T-helper 1 cell (primary cell): ENCODE measurements at places on chromosomes 6 and 20.

- no peak for DNase-seq
Observed at GRCh38 chr6:120816794-120817193, 517.5 kb downstream of the TBC1D32 start.

DNA sequence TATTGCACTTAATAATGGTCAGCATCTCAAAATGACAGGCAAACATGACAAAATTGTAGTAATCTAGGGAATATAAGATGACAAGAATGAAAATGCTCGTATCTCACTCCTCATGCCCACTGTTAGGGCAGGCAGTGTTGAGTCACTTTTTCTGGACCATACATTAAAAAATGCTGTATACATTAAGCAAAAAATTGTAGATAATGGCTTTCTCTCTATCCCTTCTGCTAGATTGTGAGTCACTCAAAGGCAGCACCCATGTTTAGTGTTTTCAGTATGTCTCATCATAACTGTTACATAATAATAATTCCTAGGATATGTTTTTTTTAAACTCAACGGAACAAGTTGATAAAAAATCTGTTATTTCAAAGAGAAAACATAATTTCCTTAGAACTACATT is 199.3 kb downstream of the TENT5A start:
- no peak for DNase-seq

DNA sequence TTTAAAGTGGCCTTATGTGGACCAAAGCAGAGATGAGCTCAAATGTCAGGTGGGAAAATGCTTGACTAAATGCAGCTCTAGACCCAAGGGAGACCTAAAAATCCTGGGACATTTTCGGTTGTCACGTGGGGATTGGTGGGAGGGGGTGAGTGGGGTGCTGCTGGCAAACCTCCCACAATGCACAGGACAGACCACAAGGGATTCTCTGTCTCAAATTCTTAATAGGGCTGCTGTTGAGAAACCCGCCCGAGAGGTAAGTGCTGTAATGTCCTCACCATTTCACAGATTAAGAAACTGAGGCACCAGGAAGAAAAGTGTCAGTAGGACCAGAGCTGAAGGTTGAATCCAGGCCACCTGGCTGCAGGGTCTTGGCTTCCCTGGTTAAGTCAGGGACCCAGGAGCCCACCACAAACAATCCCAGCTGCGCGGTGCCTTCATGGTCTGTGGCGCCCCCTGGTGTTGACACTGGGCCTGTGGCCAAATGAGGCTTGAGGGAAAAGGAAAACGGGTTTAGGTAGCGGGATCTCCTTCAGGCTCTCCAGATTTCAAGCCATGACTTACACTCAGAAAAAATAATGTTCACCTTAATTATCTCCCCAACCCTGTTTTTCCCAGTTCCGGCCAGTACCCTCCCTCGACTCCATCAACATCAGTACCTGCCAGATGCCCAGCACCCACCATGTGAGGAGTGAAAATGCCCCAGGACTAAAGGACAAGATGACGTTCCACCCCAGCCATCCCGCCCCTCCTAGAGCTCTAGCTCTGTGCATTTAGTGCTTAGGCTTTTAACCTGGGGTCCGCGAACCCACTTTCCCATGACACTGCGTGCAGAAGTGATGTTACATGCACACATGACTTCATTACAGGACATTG is 7.2 kb downstream of the HLA-G start:
- DNase-seq, result peak; percentile 29

DNA sequence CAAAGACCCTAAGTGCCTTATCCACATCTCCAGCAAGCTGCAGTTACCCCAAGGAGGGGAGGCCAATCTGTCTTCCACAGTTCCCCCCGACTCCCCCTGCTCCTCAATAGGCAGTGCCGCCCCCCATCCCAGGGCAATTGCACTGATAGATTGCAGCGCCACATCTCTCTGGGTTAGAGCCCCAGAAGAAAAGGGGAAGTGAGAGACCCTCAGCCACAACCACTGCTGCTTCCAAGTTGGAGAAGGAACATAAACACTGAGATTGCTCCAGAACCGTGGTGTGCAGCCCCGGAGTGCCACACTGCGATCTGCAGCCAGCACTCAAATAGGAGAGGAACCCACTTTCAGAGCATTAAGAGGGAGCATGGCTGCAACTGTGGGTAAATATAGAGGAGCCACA is 101.5 kb downstream of the RWDD2A start:
- no peak for DNase-seq

DNA sequence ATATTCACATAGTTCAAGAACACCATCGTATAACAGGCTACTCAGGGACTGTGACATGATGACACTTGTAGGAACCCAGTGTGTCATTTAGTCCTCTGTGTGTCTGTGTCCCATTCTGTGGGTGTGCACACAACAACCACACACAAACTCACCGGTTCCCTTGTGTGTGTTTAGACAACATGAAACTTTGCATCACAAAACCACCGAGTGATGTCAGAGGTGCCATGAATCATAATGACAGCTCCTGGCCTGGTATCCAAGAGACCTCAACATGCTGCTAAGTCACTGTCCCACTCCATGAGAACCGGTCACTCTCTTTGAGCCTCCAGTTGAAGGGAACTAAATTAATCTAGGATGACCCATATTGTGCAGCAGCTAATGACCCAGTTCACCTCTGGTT is 421.3 kb downstream of the PREX1 start:
- DNase-seq, result no peak

- no peak for DNase-seq
Observed at GRCh38 chr6:8391934-8392333, 43.4 kb downstream of the SLC35B3 start.

GRCh38 chr6:33168639-33169038 is 23.6 kb downstream of the COL11A2 start:
- no peak for DNase-seq

DNA sequence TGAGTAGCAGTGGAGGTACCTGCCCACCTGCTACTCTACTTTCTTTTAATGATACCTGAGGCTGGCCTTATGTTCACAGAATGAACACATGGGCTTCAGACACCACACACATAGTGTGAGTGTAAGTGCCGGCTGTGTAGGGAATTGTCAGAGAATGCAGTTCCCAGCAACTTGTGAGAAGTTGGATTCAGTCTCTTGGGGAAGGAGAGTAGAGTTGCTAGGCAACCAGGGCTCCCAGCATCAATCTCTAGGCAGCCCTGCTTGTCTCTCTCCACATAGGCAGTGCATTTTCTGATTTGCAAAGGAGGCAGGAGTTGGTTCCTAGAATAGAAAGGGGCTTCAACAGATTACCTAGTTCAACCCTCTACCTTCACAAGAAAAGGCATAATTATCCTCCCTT is 74.1 kb downstream of the BFSP1 start:
- DNase-seq, result no peak

GRCh38 chr20:62540504-62540903 is 64.7 kb upstream of the GATA5 start:
- no peak for DNase-seq

DNA sequence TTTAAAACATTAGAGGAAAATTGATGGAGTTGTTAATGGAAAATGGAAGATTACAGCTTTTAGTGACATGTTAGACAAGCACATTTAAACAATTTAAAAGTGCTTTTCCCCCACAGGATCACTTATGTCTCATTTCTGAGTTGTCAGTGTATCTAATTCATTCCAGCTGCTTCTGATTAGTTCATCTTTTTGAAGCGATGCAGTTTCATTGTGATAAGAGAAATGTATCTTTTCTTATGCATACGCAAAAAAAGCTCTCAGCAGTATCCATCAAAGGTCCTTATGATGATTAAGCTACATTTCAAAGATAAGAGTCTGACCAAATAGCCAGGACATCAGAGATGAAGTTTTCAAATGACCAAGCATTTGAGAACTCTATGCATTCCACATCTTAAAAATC is 572.6 kb upstream of the SYNCRIP start:
- DNase-seq, result no peak

DNA sequence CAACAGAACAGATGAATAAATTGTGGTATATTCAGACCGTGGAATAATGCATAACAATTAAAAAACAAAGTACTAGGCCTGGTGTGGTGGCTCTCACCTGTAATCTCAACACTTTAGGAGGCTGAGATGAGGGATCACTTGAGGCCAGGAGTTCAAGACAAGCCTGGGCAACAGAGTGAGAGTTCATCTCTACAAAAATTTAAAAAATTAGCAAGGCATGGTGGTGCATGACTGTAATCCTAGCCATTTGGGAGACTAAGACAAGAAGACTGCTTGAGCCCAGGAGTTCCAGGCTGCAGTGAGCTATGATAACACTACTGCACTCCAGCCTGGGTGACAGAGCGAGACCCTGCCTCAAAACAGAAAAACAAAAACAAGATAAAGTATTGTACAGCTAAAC is 16.1 kb upstream of the ASF1A start:
- DNase-seq, result no peak

- no peak for DNase-seq
Observed at GRCh38 chr6:137233911-137234863, 15.0 kb upstream of the IFNGR1 start.

DNA sequence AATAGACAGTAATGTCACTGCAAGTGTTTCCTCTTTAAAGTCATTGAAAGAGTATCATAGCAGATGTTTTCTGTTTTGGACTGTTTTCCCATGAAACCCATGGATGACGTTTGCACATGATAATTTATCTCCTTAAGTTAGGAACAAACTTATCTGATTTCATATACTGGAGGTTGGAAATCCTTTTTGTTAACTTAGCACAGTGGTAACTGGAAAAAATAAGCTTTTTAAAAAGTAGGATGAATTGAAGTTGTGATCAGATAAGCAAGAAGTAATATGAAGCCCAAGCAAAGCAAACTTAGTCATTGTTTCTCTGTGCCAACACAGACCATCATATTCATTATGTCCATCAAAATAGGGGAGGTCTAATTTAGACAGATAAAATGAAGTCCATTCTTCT is 61.6 kb downstream of the PLCB4 start:
- no peak for DNase-seq

DNA sequence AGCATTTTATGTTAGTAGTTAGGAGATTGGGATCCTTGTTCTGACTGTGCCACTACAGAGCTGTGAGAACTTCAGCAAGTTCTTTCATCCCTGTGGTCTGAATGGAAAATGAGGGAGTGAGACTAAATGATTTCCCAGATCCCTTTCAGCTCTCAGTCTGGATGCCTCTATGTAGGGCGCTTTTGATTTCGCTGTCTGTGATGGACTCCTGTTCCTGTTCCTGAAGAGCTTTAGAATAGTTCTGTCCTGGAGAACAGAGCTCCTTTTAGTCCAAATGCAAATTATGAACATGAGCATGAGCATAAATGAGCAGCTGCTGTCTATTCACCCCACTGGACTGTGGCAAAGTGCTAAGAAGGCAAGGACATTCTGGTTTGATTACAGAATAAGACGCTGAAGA is 61.4 kb upstream of the NT5E start:
- no peak for DNase-seq

GRCh38 chr6:22364306-22364705 is 67.5 kb upstream of the PRL start:
- DNase-seq, result no peak

- no peak for DNase-seq
Observed at GRCh38 chr6:107642095-107642860, 152.4 kb downstream of the SOBP start.

DNA sequence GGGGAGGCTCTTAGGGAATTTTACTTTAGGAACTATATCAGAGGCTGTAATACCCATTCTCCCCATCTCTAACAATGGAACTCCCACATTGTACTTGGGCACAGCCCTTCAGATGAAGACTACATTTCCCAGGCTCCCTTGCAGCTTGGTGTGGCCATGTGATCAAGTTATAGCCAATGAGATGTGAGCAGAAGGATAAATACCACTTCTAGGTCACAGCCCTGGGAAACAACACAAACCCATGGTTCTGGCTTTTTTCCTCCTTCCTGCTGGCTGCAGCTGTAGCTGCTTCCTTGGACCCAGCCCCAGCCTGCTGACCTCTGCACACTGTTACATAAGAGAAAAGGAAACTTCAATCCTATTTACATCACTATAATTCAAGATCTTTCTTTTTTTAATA is 445.9 kb upstream of the JARID2 start:
- DNase-seq, result peak; percentile 25

DNA sequence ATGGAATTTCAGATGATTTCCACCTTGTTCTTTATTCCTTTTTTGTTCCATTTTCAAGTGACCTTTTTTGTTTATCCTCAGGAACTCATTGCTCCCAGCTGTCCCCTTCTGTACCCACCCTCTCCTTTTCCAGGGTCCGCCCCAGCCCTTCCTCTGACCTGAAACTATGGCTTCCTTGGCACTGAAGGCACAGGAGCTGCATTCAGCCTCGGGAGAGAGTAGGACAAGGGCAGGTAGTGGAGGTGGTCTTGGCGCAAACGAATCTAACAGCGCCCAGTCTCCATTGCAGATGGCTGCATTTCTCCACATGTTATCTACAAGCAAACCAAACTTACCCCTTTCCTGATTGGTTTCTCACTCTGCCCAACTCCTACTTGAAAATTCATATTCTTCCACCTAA is 8.8 kb upstream of the ULBP2 start:
- no peak for DNase-seq

GRCh38 chr20:39563349-39563748 is 601.2 kb downstream of the DHX35 start:
- no peak for DNase-seq

GRCh38 chr6:148261470-148261869 is 81.2 kb upstream of the SASH1 start:
- no peak for DNase-seq

GRCh38 chr20:40948465-40949267 is 80.0 kb upstream of the TOP1 start:
- DNase-seq, result no peak

DNA sequence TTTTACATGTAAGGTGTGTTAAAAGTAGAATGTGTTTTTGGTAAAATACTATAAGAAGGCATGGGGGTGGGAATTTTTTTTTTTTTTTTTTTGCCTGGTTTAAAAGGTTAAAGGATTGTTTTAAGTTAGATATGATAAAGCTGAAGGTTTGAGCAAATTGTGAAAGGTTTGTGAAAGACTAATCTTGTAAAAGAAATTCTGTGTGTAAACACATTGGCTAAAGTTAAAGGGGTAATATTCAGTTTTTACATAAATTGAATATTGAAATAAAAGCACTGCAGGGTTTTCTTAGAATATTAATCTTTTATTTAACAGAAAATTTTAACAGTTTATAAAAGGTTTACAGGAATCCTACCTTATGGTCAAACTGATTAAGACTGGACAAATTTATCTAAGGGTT is 105.7 kb downstream of the DTNBP1 start:
- DNase-seq, result no peak

DNA sequence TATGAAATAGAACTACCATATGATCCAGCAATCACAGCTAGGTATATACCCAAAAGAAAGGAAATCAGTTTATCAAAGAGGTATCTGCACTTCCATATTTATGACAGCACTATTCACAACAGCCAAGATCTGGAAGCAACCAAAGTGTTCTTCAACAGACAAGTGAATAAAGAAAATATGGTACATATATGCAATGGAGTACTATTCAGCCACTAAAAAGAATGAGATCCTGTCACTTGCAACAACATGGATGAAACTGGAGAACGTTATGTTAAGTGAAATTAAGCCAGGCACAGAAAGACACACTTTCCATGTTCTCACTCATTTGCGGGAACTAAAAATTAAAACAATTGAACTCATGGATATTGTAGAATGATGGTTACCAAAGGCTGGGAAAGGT is 15.3 kb downstream of the PCNA start:
- DNase-seq, result no peak

GRCh38 chr6:169556758-169557548 is 144.9 kb downstream of the WDR27 start:
- no peak for DNase-seq

- DNase-seq, result no peak
Observed at GRCh38 chr6:37971711-37972390, 152.3 kb downstream of the ZFAND3 start.

GRCh38 chr6:135921188-135921587 is 69.7 kb downstream of the PDE7B start:
- DNase-seq, result no peak

- no peak for DNase-seq
Observed at GRCh38 chr20:6845141-6845540, 77.7 kb downstream of the BMP2 start.

- no peak for DNase-seq
Observed at GRCh38 chr6:42428326-42429041, 23.2 kb downstream of the TRERF1 start.
